ENCODE measurements at places on chromosomes 6 and 20. TPM values are rescaled to one million over a fixed set of nuclear protein-coding genes. Genes with fewer than 3 reads are reported as not detected.

DNA sequence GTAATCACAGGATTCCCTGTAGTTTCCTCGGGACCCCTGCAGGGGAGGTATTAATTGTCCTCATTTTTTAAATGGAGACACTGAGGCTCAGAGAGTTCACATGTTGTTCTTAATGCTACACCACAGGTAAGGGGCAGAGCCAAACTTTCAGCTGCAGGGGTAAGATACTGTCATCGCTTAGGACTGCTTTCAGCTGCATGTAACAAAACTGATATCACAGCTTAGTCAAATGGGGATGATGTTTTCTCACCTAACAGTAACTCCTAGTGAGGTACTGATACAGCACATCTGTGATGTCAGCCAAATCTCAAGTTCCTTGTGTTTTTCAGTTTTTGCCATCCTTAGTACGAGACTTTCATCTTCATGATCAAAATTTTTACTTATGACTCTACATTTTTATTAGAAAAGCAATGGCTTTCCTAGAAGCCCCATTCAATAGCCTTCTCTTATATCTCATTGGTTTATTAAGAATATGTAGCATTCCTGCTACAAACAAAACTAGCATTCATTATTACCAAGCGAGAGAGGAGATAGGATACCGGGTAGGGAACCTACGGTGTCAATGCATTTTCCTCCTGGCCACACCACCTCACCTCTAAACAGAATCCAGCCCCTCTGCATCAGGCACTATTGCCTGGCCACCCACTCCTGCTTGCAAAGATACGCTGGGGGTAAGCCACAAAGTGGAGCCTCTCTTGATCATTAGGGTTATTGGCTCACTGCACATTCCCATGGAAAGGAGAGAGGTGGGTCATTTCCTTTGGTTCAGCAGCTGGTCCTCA, 557.5 kb downstream of the CD83 start:
- no peak for DNase-seq

DNA sequence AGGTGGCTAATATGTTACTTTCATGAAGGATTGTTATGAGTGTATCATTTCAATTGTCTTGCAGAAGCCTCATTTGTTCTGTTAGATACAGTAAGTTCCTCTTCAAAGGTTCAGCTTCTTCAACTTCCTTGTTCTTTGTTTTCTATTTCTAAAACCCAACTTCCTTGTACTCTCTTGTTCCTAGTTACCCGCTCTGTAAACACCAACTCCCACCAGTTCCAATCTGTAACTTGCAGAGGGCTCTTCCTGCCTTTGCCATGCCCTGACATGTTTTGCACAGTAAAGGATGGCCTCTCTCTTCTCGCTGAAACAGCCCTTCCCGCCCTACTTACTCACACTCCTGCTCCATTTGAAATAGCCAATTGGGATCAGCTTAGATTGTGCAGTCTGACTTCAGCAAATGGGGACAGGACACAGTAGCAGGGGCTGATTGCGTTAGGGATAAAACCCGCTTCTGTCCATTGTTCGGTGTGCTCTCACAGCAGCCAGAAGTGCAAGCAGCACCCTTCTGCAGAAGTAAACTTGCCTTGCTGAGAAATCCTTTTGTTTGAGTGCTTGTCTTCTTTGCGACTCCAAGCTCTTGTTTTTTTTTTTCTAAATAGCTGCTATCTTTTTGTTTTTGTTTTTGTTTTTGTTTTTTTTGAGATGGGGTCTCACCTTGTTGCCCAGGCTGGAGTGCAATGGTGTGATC, 45.9 kb upstream of the POU5F1 start:
- DNase-seq, result no peak

GRCh38 chr6:122683989-122684651, 73.9 kb downstream of the PKIB start:
- DNase-seq, result peak; percentile 19

- DNase-seq, result peak; percentile 65
These were observed 74.0 kb downstream of the PTPRA start for GRCh38 chr20:2946988-2947961.

DNA sequence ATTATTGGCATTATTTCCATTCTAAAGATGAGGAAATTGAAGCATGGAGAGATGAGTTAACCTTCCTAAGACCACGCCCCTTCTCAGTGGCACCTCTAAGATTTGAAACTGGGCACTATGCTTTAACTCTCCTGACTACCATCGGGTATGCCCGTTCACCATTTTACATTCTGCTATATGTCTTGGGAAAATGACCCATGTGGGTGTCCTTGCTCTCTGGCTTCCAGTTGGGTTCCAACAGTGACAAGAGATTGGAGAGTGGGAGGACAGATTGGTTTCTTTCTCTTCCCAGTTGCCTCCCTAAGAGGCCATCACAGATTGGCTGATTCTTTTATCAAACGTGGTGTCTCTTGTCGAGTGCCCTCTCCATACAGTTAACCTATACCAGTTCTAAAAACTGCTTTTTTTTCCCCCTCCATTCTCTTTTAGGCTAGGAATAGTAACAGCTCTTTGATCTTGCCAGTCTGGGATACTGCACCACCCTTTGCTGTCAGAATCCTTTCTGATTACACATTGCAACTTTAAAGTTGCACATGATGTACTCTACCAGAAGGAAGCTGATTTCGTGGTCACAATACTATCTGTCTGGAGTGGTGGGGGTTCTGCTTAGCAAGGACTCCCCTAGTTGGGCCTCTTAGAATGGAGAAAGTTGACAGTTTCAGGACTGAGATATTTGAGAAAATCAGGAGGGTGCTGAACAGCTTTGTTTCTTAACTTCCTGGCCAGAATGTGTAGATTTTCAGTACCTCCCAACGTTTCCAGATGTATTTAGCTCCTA, 88.0 kb upstream of the ELOVL5 start:
- DNase-seq, result peak; percentile 18

Gene DEFB124
- not detected for total RNA-seq

Gene TSBP1
- total RNA-seq, result not detected

DNA sequence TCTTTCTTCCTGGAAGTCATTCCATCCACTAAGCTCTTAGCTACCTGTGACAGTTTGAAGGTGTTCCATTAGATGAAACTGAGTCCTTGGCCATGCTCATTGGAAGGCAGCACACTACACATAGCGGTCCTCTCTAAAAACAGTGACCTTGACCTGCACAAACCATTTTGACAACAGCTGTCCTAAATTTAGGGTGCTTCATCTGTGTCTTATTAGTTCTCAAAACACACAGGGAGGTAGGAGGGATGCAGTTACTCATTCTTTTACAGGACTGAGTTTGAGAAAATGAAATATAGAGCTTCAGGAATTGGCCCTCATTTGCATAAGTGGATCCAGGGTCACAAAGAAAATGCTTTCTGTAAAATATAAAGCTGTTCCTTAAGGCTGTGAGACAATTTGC, 20.4 kb upstream of the MAP3K4 start:
- DNase-seq, result no peak

- peak; percentile 98 for DNase-seq
These were observed 95.3 kb downstream of the NFATC2 start for GRCh38 chr20:51447097-51447764.

GRCh38 chr6:82260997-82261732, 13.6 kb upstream of the IBTK start:
- peak; percentile 54 for DNase-seq

Gene APOBEC2
- 0.16 TPM for total RNA-seq

- DNase-seq, result no peak
These were observed 65.4 kb downstream of the OR2J2 start for GRCh38 chr6:29236060-29236459.

DNA sequence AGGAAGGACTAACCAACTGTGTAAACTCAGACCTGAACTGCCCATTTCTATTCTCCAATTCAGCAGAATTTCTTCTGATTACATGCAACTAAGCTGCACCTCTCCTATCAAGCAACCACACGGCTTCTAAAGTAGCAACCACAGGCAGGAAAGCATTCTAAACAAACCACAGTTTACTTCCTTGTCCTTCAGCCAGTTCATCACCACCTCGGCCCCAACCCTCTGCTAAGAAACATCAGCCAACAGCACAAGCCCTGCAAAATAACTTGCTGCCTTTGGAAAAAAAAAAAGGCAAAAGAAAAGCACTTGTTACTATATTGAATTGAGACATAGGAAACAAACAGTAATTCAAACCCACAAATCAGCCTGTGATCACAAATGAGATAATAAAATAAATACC, 140.3 kb downstream of the NFATC2 start:
- no peak for DNase-seq

- no peak for DNase-seq
These were observed 106.7 kb downstream of the SLX4IP start for GRCh38 chr20:10541668-10542411.

GRCh38 chr20:7015257-7015656, 247.8 kb downstream of the BMP2 start:
- no peak for DNase-seq

- DNase-seq, result no peak
These were observed 23.5 kb downstream of the DNAAF9 start for GRCh38 chr20:3383878-3384495.

Gene ZBTB46
- total RNA-seq, result 1.1 TPM

DNA sequence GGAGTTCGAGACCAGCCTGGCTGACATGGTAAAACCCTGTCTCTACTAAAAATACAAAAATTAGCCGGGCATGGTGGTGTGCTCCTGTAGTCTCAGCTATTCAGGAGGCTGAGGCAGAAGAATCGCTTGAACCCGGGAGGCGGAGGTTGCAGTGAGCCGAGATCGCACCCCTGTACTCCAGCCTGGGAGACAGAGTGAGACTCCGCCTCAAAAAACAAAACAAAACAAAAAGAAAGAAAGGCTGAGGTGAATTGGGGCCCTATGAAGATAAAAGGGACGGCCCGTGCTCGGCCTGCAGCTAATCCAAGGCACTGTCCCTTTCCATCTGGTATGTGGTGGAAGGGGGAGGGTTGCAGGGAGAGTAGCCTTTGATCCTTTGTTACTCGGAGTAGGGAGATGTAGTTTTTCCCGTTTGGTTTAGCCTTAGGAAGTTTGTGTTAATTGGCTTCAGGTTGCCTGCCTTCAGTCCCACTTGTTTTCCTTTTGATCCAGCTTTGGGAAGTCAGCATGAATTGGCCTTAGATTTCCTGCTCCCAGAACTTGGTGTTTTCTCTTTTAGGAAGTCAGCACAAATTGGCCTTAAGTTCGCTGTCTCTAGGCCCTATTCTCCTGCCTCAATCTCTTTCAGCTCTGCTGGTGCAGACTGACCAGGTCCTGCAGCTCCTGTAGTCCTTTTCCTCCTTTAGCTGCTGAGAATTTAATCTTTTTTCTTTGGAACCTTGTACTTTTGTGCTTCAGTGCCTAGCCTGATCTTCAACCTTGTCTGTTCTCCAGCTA, 36.1 kb upstream of the PAQR8 start:
- DNase-seq, result no peak

Gene KCNK5
- total RNA-seq, result under 0.01 TPM

GRCh38 chr6:138795809-138796603, at the start of gene ECT2L:
ECT2L (plus strand) TSS chr6:138796087; CDS start chr6:138813275, 17,188 bp downstream.
- DNase-seq, result peak; percentile 22

DNA sequence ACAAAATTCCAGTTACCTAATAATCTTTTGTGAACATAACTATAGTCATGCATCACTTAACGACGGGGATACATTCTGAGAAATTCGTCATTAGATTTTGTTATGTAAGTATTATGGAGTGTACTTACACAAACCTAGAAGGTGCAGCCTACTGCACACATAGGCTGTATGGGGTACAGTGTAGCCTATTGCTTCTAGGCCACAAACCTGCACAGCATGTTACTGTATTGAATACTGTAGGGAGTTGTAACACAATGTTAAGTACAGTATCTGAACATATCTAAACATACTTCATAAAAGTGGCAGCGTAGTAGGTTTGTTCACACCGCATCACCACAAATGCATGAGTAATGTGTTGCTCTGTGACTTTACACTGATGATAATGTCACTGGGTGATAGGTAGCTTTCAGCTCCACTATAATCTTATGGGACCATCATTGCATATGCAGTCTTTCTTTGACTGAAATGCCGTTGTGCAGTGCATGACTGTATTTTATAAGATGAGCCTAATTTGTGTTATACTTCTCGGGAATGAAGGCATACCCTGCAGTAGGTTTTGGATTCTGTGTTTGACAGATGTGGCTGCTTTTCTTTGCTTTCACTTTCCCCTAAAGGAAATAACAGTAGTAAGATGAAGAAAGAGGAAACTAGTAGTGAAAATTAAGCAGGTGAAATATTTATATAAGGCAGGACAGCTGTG, 365.6 kb downstream of the FARS2 start:
- no peak for DNase-seq

DNA sequence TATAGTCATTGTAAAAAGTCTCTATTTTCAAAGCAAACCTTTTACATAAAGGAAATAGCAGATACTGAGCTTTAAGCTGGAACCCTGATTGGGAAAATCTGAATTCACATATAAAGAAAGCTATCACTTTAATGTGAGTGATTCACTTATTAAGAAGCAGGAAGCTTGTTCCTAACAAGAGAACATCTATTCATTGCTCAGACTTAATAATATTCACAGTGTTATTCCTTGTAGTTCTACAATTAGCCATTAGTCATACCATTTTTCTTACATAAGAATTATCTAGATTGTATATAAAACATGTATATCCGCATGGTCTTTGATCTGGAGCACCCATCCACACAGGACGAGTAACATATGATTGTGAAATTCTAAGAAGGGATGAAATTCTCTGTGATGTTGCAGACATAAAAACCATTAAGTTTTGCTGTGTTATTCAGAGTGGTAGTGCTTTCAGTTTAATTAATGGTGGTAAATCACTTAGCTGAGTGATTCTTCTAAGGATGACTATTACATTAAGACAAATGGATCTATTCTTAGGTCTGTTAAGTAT, 71.1 kb upstream of the FOXQ1 start:
- DNase-seq, result no peak

Gene OPRM1
- not detected for total RNA-seq

DNA sequence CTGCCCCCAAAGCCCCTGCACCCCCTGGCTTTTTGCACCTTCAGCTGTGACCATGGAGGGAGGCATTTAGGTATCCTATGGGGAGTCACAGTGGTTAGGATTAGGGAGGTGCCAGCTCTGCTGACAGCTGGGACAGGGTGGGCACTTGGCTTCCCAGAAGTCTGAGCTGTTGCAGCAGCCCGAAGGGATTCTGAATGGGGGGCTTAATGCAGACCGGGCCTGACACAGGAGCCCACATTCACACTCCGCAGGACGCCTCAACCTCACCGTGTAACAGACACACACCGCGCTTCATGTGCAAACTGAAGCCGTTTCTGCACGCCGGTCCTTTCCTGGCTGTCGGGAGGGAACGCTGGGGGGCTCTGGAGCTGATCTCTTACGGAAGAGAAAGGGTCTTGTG, 1.9 kb downstream of the EBF4 start:
- no peak for DNase-seq

Gene ADGB
- not detected for total RNA-seq

DNA sequence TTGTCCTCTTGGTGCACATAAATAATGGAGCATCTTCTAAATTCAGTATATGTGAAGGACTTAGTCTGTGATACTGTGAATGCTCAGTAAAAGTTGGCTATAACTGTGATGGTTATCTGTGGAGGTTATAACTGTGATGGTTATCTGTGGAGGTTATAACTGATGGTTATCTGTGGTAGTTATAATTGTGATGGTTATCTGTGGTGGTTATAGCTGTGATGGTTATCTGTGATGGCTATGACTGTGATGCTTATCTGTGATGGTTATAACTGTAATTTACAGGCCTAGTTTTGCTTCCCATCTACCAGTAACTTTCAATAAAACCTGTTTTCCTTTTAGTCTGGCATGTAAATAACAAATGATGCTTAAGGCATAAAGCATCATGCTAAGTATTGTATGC, 16.5 kb downstream of the PTK7 start:
- no peak for DNase-seq
